ENCODE measurements at places on chromosomes 11 and 22.

DNA sequence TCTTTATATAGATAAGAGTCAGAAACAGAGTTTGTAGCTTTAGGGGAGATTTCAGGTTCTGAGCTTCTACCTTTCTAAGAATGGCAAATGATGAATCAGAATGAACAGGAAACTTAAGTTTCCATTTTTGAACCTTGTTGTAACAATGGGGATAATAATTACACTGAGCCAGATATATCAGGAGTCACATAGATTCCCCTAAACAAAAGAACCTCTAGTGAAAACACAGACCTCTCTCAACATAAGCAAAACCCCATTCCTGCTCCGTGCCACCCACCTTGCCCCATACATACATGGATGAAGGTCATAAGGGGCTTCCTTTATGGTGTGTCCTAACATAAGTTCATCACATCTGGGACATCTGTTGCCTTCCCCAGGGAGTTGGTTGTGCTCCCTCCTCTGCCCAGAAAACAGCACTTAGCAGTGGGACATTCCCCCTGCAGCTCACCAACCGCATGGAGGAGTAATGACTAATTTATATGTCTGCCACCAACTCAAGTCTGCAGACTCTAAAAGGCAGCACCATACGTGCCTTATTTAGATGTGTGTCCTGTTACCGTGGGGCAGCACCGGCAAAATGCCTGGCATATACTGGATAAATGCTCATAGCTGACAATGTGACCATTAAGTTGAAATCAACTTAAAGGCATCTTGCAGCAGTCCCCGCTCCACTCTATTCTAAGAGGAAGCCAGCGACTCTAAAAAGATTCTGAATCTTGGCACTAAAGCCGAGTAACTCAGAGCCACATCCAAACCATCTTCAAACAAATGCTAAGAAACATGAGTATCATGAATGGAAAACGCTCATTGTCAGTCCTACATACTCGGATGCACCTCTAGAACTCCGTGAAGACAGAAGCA, 8.0 kb downstream of the JAML start:
- DNase-seq, result no peak

DNA sequence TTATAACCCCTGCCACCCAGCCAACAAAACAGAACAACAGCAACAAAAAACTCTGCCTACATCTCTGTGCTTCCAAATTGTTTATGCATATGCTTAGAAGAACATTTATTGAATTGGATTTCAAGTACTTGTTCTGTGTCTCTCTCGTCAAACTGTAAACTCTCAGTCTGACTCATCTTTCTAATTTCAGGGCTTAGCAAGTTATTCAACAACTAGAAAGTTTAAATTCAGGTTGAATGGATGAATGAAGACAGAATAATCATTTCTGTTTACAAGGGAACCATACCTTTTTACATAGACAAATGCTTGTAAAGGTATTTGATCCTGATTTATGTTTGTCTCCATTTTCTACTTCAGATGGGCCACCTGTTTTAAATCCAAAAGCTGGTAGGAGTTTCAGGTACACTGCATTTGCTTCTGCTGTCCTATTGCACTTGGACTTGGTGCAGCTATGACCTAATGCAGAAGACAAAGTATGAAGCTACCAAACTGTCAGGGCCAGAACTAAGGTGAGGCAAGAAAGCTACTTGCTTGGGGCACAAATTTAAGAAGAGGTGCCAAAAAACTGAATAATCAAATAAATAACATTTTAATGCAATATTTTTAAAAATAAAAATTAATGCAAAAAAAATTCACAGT, 1.6 kb upstream of the FBXO3 start:
- DNase-seq, result no peak

DNA sequence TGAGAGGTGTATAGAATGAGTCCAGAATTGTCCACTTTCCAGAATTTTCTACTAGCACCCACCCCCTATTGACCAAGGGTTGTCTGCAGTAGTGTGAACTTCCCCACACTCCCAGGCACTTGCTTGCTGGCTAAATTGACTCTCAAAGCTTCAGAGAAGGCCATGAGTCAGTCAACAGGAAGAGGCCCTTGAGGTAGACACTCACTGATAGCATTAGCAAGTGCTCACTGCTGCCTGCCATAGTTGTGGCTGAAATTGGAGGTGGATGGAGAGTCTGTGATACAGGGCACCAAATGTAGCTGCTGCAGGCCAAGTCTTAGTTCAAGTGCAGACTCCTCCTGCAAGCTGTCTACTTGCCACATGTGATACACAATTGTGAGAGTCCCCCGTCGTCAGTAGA, 156.8 kb downstream of the SPON1 start:
- DNase-seq, result no peak

DNA sequence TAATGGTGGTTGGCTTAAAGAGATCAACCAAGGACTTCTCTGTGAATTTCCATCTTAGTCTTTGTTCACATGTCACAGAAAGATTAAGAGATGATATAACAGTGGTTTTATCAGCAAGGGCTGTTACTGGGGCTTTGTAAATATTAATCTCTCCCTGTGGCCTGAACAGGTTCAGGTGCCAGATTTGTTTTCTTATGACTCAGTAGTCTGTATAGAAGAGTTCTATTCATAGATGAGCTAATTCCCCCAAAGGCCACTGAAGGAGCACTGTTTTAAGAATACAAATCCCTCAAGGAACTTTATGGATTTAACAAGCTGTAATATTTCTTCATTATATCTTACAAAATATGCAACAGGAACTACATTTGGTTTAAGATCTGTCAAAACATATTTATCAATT, 50.4 kb downstream of the TCP11L1 start:
- no peak for DNase-seq

GRCh38 chr11:1041936-1042608, 5.6 kb upstream of the MUC6 start:
- no peak for DNase-seq

- DNase-seq, result peak; percentile 62
These were observed 476.9 kb downstream of the MIAT start for GRCh38 chr22:27134315-27134701.

- no peak for DNase-seq
These were observed 3.9 kb upstream of the DNAJB13 start for GRCh38 chr11:73946798-73947458.

- no peak for DNase-seq
These were observed 20.5 kb downstream of the EPS8L2 start for GRCh38 chr11:726278-727220.

- peak; percentile 79 for DNase-seq
These were observed 20.0 kb downstream of the GUCY1A2 start for GRCh38 chr11:106998116-106998915.

DNA sequence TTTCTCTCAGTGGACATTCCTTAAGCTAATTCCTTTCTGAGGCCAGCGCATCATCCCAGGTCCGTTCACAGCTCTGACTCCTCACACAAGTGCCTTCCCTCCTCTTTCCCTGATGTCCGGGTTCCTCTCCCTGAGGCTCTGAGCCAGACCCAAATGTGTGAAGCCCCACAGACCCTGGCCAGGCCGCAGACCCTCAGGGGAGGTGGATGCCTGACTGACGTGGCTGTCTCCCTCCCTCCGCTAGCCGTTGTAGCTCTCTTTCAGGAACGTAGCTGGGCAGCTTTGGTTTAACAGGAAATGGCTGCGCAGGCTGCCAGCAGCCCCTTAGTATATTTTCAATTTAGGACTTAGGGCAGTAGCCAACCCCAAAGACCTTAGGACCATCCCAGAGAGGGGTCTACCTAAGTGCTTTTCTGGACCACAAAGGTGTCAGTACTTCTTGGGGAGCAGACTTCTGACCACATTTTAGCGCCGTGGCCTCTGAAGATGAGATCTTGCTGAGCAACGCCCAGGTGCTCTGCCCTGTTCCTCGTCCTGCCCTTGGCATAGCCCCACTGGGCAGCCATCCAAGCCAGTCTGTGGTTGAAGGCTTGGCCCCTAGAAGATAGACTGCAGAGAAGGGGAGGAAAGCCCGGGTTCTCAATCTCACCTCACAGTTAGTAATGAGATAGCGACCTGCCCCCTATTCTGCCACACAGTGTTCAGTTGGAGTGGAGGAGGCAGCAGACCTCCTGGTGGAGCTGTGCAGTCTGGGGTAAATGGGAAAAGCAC, 27.0 kb downstream of the MYBPC3 start:
- DNase-seq, result no peak

- no peak for DNase-seq
These were observed 1.7 kb downstream of the PDE3B start for GRCh38 chr11:14645015-14645912.

DNA sequence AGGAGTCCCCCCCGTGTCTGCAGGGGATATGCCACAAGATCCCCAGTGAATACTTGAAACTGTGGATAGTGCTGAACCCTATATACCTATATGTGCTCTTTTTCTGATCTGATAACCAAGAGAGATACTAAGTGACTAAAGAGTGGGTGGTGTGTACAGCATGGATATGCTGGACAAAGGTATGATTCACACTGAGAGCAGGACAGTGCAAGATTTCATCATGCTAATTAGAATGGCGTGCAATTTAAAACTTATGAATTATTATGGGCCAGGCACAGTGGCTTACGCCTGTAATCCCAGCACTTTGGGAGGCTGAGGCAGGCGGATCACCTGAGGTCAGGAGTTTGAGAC, 90.2 kb upstream of the ALKBH3 start:
- peak; percentile 33 for DNase-seq

DNA sequence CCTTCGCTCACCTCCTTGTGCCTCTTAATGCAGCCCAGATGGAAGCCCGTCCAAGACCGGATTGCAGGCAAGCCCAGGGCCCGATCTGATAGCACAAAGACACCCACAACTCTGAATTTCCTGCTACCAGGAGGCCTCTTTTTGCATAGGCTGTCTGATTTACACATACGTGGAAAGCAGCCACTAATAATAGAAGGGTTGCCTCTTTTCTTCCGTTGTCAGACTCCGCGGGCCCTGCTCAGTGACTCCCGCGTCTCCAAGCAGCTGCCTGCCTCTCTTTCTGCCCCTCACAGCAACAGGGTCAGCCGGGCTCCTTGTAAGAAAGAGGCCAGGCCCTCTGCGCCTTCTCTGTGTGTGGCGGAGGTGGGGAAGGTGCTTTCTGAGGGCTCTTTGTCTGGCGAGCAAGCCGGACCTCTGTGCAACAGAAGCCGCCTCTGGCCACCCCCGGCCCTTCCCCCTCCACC, 26.7 kb downstream of the FLI1 start:
- no peak for DNase-seq

Measured in AG09309 (cell line).